ENCODE measurements at places on chromosomes 11 and 22.

DNA sequence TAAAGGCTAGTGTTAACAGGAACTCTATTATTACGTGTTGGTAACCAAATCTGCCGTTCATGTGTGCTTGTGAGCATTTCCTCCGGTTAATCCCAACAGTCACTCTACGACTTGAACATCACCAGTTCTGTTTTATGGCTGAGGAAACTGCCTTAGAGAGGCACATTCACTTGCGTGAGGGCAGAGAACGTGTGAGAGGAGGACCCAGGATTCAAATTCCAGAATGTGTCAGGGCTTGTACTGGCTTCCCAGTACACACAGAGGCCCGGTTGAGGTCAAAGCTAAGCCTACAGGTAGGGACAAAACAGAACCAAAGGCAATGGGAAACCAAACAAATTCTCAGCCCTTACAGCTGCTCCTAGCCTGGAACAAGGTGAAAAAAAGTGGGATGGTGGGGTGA, 66.9 kb upstream of the TENM4 start:
- DNase-seq = no peak

DNA sequence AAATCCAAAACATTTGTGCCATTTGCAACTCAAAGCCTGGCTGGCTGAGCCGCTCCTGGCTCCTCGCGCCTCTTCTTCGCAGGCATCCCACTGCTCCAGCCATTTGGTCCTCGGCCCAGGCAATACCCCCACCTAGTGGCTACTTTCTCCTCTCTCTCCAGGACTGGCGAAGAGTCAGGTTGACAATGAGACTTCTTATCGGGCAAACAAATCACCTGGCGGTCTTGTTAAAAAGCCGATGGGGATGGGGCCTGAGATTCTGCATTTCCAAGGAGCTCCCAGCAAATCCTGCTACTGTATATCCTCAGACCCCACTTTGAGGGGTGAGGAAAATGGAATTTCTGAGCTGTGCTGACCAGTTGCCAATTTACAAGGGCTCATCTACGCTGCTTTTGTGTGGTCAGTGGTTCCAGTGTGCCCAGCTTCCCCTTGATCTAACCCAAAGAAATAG, 89.0 kb downstream of the ISX start:
- no peak for DNase-seq

DNA sequence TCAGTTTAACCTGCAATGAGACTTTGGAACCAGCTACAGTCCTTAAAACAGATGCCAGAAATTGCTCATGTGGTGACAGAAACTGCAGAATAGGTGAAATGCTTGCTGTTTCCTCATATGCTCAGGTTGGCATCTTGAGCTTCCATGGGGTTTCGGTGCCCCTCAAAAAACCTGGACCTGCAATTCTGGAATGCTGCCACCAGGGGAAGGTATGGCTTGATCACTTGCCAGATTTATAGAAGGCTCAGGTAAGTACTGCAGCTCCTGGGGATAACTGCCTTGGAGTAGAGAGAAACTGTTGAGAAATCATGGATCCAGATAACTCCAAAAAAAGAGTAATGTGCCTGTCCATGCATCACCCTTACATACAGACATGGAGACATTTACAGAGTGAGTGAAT, 113.0 kb downstream of the CTTN start:
- no peak for DNase-seq

DNA sequence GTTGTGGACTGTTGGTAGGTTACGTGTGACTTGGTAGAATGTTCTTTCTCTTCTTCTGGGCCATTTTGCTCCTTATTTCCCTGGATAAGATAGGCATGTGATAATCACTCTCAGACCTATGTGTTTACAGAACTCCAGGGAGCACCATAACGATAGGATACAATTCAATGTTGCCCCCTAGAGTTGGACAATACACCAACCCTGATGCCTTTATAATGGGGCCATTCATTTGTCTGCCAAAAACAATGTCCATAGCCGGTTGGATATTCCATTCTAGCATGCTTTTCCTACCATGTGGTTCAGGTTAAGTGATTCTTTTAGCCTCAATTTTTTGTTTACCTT, 60.5 kb downstream of the APIP start:
- DNase-seq = no peak

GRCh38 chr11:125938418-125938817, 7.4 kb upstream of the VSIG10L2 start:
- DNase-seq = no peak

GRCh38 chr11:9691865-9692264, 28.0 kb downstream of the SWAP70 start:
- no peak for DNase-seq

- DNase-seq = no peak
Observed at GRCh38 chr11:109236188-109236587, 185.8 kb upstream of the C11orf87 start.

DNA sequence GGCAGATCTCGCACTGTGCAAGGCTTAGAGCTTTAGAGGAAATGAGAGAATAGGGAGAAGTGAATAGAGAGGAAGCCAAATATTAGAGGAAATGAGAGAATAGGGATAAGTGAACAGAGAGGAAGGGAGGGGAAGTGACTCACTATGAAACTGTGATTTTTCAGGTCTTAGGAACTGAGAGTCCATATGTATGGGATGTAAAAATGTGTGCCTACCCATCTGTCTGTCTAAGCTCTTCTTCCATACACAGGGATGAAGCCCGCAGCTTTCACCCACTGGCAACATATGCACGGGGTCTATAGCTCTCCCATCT, 6.4 kb upstream of the CCDC86 start:
- DNase-seq = no peak

DNA sequence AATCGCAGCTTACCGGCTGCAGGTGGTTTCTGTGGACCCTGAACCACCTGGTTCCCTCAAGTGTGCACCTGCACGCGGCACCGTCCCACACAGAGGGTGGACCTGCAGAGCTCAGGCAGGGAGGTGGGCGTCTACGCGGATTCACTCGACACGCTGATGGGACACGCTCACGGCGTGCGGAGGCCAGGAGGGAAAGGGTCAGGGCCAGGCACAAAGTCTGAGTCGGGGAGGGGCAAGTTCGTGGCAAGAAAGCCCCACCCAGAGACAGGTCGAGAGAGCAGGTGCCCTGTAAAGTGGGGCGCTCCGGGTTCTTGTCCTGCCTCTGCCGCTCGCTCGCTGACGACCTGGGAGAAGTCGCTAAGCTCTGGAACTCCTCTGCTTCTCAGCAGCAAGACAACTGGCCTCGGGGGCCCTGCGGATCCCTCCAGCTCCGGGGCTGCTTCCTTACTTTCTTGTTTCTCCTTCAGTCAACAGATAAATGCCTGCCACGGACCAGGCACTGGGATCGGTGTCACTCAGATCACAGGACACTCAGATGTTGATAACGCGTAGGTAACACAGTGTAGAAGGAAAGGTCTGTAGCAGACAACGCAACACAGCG, 72.4 kb upstream of the NUP50 start:
- no peak for DNase-seq

DNA sequence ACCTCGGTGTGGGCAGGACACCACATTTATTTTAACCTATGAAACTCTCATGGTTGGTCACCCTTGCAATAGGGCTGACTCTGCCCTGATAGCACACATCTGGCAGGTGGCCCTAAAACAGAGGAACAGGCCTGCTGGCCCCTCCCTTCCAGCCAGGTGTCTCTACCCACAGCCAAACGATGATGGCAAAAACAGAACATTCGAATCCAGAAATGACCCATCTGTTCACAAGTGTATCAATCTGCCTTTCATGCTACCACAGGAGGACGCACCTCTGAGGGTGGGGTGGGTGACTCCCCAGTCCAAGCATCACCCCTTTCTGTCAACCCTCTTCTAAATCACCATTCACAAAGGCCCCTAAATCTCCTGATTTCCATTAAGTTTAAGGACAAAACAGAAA, 118.1 kb downstream of the ETS1 start:
- DNase-seq = no peak

GRCh38 chr11:59847626-59848025, 2.3 kb upstream of the CBLIF start:
- no peak for DNase-seq

GRCh38 chr11:8207080-8208000, 38.5 kb upstream of the RIC3 start:
- DNase-seq = no peak

GRCh38 chr11:122758339-122758738, 80.0 kb upstream of the CRTAM start:
- DNase-seq = no peak

DNA sequence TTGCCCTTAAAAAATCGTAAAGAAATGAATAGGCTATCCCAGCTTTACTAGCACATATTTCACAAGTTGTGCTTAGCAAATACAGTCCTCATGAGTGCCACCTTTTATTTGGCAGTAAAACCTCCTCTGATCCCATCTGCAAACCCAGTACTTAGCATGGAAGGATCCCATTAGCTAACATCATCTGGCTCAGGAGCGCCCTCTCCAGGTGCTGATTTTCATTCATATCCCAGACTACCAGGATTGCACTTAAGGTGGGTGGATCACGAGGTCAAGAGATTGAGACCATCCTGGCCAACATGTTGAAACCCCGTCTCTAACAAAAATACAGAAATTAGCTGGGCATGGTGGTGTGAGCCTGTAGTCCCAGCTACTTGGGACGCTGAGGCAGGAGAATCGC, 76.1 kb upstream of the PAX6 start:
- no peak for DNase-seq

GRCh38 chr11:19963697-19964387, 196.4 kb downstream of the DBX1 start:
- no peak for DNase-seq

DNA sequence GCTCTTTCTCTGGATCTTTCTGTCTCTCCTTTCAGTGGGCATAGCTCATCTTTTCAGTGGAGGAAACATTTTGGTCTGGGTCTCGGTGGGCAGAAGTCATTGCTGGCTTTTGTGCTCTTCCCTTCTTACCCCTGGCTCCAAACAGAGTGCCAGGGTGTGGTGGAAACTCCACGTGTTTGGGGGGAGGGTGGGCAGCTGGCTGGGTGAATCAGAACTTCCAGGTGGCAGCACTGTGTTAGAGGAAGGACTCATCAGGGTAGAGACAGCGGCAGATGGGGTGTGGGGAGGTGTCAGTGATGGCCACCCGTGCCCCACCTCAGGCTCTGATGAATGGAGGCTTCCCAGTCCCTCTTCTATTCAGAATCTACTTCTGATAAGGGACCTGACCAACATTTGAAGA, 114.0 kb downstream of the GRIK4 start:
- no peak for DNase-seq

DNA sequence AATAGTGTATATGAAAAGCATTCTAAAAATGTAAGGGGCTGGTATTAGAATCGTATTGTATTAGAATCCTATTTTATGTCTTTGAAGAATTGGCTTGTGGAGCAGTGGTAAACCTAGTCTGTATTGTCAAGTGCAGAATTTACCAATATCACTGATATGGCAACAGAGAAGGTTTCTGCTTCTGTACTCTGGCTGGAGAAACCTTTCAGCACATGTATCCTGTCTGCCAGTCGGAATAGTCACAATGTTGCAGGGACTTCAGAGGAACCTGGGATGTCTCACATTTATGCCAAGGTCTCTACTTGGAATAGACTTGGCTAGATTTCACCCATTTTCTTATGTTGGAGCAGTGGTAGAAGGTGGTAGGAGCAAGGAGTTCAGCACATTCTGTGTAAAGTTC, 4.4 kb downstream of the MTMR3 start:
- DNase-seq = no peak

- DNase-seq = no peak
Observed at GRCh38 chr11:110818032-110818687, 105.9 kb upstream of the ARHGAP20 start.

DNA sequence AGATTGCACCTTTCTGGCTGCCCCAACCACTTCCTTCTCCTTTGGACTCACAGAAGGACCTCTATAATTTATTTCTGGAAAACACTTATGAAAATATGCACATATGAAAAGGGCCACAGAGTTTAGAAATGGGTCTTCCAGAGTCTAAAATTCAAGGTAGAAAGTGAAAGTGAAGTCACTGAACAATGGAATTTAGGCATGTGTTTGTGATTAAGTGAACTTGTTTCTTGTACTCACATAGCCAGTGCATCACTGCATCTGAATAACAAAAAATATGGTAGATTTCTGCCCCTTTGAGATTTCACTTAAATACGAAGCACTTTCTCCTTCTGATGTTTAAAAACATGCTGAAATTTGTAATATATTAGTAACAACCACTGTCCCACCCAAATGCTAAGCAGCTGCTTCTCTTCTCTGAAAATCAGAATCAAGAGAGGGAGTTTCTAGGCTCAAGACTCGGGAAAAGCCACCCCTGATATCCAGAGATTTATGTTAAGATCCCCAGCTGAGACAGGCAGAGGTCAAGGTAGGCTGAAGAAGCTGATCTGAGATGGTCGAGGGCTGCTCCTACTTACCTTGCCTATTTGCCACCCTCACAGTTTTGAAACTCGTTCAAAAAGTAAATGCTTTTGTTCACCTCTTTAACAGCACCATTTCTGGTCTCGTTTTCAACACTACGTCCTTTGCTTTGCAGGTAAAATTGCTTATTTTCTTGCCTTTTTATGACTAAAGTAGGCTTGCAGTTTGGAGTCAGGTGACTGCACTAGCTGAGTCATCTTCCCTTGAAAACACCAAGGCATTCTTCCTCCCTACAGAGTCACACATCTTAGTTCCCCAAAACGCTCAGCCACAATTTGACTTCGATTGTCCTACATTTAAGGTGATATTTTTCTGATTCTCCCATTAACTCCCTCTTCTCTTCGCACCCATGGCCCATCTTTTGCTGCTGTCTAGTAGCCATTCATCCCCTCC, at the start of gene XKR3:
Gene XKR3 (minus strand): TSS at position 696 of the 972 bp plus-strand sequence. CDS start 17,338 bp downstream, outside the sequence.
- no peak for DNase-seq

GRCh38 chr11:28767574-28767973, 659.4 kb downstream of the METTL15 start:
- no peak for DNase-seq

GRCh38 chr22:30031764-30032455, 48.4 kb upstream of the HORMAD2 start:
- no peak for DNase-seq

- DNase-seq = no peak
Observed at GRCh38 chr11:1201395-1202153, 21.3 kb upstream of the MUC5B start.

DNA sequence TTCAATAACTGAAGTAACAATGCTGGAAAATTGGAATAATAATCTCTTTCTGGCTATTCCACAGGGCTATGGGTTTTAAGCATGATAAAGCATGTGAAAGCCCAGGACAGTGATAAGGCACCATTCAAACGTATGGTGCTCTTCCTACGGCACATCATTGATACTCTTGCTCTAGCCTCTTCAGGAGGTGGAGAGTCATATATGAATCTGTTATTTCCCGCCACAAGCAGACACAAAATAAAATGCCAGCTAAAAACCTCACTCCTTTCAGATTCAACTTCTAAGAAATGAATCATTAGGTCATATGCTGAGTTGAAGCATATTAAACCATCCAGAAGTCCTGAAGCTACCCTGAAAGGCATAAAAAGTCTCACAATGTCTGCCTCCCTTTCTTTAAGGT, 49.9 kb downstream of the FZD4 start:
- DNase-seq = no peak

- no peak for DNase-seq
Observed at GRCh38 chr11:60455531-60456042, at the start of gene MS4A1. Gene MS4A1 (plus strand): TSS chr11:60455847. CDS start chr11:60462375, 6,528 bp downstream.

DNA sequence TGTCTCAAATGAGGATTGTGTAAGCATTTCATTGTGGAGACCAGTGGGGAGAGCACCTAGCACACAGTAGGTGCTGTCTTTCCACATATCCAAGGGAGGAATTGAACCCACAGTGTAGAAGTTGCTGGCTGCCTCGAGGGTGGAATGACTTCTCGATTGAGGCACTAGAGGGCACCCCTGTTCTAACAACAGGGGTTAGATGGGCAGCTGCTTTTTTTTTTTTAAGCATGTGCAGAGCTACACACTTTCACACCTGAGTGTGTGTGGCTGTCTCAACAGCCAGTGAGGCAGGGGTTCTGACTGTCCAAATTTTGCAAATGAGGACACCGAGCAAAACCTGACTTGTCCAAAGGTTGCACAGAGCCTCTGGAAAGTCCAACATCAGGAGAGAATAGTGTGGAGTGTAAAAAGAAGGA, 118.2 kb upstream of the CRYBB3 start:
- peak; percentile 36 for DNase-seq

Measured in activated CD4-positive, alpha-beta T cell treated with anti-CD3 and anti-CD28 coated beads, Interleukin-2, amount 50 U/mL, for 4 hours (primary cell).